ENCODE measurements at places on chromosomes 7 and 10.

DNA sequence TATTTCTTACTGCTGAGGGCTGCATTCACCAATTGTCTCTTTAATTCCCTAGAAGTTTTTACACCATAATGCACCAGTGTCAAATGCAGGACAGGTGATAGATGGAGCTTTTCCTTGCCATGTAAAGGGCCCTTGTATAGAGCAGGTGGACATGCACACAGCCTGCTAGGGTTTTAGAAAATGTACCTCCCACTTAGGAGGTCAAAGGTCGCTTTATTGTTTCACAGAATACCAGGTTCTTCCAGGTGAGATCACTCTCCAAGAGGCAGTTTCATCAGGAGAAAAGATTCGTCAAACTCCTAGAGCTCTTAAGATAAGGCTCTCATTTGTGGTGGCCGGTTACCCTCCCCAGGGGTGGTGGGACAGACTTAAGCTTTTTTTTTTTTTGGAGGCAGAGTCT is 215.8 kb downstream of the PHTF2 start:
- DNase-seq, result no peak

GRCh38 chr7:128211626-128212025 is 29.5 kb upstream of the LEP start:
- DNase-seq, result no peak

DNA sequence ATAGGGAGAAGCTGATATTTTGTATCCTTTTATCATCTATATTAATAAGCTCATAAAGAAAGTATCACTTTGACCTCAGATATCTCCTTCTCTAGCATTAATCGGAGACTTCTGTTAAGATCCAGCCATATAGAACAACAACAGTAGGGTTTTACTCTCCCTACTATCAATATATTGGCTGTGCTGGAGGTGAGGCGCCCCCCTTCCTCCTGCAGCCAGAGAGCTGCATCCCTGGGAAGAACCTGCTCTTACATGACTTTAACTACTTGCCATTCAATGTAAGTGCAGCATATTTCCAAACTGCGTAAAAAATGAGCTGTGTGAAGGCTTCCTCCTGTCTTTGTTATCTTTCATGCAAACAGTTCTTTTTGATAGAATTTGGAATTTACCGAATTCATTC is 247.8 kb downstream of the SDK1 start:
- DNase-seq, result no peak

DNA sequence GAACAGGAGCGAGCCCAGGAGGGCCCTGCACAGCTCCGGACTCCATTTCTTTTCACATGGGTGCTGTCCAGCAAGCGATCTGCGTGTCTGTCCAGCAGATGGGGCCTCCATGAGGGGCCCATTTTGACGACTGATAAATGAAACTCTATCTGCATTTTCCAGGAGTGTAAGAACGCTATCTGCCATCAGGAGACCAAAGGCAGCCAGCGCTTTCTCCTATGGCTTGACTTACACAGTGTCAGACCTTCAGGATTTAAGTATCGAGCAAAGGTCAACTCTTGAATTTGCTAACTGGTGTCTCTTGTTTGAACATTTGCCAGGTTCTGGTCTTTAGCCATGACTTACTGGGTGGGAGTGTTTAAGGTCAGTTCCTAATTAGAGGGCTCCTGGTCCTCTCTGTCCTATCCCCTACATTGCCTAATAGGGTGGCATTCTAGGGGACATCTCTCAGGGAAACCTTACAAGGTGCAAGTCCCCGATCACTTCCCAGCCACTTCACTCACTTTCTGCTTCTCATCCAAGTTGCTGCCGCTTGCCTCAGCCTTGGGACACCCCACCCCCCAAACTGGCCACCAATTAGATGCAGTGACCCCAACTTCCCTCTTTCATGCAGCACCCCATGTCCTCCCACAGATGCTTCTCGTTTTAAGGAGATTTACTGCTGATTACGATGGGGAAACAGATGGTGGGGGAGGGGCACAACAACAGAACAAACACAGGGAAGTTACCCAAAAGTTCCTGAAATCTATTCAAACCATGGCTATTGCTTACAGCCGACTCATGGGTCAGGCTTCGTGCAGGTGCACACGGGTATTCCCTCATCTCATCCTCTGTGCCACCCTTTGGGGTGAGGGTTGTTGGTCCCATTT is 20.0 kb downstream of the VSIR start:
- DNase-seq, result no peak

GRCh38 chr10:77837248-77837924 is 89.2 kb downstream of the DLG5 start:
- DNase-seq, result no peak

- DNase-seq, result no peak
Measured at GRCh38 chr7:46854958-46855473, 726.9 kb downstream of the TNS3 start.

DNA sequence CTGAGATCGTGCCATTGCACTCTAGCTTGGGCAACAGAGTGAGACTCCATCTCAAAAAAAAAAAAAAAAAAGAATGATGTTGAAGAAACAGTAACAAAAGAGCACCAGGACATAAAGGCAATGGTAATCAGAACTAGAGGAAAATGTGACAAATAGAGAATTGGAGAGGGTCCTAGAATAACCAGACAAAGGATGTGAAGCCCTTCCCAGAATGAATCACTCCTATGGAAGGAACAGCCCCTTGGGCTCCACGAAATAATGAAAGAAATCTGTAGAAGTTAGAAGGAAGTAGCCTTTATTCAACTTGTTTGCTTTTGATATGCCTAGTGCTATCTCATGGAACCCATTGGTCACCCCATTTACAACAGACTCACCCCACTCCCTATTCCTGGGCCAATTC is 169.2 kb downstream of the SUGCT start:
- DNase-seq, result no peak

DNA sequence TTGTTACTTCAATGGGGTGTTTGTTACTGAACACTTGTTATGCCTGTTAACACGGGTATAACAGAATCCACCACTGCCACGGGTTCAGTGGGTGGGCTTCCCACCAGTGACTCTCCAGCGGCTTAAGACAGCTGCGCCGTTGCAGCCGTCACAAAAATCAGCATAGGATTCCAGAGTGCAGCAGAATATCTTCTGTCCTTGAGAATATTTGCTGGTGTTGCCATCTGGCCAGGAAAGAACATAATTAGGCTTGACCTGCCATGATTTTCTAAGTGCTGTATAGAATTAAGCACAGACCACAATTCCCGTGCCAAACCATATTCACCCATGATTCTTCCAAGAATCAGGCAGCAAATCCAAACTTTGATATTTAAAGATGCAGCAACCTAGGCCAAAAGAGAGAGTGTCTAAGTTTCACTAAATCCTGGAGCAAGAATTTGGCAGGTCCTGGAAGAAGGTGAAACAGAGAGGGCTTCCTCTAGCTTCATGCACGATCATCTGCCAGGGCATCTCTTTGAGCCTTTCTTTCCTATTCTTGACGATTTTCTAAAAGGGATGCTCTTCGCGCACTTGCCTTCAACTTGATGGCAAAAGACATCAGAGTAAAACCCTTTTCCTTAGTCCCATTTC is 95.0 kb downstream of the FRMD4A start:
- DNase-seq, result no peak

GRCh38 chr7:45566386-45566785 is 7.8 kb upstream of the ADCY1 start:
- no peak for DNase-seq

GRCh38 chr10:102120991-102121738 is 997 bp upstream of the LDB1 start:
- no peak for DNase-seq

DNA sequence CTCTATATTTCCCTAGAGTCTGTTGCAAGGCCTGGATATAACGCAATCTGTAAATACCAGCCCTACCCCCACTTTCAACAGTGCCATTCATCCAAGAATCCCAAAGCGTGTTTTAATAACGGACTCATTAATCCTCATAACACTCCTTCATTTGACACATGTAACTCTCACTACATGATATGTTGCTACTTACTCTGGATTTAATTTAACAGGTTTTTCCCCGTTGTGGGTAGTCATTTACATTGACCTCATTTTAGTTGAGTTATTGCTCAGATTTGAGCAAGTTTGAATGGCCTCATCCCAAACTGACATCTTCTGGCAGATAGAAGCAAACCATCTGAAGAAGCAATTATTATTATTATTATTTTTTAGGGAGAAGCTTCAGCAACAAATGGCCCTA is 125.4 kb upstream of the NPVF start:
- DNase-seq, result no peak

DNA sequence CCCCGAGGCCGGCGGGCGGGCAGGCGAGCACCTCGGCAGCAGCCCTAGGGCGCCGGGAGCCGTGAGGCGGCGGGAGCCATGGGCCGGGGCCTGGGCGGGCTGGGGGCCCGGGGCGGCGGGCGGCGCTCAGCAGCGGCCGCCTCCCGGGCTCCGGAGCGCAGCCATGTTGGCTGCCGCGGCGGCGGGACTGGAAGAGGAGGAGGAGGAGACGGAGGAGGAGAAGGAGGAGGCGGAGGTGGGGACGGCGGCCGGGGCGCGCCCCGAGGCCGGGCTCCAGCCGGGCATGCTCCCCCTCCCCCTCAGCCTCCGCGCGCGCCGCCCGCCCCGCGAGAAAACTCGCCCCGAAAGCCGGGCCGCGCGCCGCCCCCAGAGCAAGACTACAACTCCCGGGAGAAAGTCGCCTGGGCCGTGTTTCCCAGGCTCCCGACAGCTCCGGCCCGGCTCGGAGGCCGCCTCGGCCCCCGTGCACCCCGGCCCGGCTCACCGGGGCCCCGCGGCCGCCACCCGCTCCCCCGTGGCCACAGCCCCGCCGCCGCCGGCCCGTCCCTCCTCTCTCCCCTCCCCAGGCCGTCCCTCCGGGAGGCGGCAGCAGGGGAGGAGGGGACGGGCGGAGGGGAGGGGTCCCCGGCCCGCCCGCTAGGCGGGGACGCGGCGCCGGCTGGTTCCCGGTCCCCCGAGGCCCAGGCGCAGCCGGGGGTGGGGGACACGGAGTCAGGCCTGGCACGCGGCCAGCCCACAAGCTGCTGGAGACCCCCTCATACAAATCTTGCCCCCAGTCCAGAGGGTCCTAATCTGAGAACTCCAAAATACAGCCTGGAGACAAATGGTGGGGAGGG is at the start of gene DLG5:
Gene DLG5, minus strand, starts transcription at position 190 of the 836 bp plus-strand sequence. CDS start 235 bp downstream, outside the sequence.
- peak; percentile 88 for DNase-seq

DNA sequence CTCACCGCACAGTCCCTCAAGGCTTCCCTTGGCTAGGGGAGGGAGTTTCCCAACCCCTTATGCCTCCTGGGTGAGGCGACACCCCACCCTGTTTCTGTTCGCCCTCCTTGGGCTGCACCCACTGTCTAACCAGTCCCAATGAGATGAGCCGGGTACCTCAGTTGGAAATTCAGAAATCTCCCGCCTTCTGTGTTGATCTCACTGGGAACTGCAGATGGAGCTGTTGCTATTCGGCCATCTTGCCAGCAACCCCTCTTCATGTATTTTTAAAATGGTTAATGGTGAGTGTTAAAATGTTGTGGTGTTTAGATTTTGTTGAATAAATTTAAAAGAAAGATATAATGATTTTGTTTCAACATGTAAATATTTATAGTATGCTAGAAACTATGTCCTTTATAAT is 22.0 kb downstream of the UMAD1 start:
- no peak for DNase-seq

DNA sequence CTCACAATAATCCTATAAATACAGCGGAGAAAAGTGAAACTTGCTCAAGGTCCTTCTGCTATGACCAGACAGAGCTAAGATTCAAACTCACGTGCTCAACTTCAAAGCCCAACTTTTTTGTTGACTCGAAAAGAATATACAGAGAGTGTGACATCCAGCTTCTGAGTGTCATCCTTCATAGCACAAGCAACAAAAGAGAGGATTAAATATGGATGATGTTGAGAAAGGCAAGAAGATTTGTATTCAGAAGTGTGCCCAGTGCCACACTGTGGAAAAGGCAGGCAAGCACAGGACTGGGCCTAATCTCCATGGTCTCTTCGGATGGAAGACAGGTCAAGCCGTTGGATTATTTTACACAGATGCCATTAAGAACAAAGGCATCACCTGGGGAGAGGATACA is 2.1 kb upstream of the FAM3C start:
- DNase-seq, result no peak

DNA sequence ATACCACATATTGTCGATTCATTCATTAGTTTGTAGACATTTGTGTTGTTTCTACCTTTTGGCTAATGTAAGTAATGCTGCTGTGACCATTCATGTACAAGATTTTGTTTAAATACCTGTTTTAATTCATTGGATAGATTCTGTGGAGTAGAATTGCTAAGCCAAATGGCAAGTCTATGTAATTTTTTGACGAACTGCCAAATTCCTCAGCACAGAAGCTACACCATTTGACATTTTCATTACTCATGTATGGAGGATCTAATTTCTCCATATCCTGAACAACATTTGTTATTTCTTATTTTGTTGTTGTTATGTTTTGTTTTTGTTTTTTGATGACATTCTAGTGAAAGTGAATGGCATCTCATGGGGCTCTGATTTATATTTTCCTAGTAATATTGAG is 1351.3 kb upstream of the SORCS1 start:
- DNase-seq, result no peak

DNA sequence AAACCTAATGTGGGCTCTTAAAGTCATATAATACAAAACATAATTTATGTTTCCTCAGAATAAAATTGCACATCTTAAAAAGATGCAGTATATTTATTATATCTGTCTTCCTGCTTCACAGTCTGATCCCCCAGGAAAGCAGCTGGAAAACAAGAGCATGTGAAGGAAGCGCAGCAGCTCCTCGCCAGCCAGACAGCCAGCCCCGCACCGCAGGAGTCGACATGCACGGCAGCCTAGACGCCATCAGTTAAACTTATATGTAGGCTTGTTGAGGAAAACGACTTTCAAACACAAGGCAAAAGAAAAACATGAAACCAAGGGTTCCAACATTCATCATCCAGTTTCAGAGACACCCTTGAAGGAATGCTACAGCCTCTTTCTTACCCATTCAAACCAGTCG is 59.0 kb downstream of the PAXIP1 start:
- no peak for DNase-seq

All from posterior vena cava (tissue), 2 donors.